ENCODE measurements at places on chromosomes 13 and 19.

DNA sequence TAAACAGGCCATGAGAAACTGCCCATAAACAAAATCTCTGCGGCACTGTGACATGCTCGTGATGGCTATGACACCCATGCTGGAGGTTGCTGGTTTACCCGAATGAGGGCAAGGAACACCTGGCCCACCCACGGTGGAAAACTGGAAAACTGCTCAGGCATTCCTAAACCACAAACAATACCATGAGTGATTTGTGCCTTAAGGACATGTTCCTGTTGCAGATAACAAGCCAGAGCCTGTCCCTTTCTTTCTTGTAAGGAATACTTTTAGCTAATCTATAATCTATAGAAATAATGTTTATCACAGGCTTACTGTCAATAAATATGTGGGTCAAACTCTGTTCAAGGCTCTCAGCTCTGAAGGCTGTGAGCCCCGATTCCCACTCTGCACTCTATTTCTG is 12.1 kb downstream of the ZNF561 start:
- DNase-seq, result no peak

DNA sequence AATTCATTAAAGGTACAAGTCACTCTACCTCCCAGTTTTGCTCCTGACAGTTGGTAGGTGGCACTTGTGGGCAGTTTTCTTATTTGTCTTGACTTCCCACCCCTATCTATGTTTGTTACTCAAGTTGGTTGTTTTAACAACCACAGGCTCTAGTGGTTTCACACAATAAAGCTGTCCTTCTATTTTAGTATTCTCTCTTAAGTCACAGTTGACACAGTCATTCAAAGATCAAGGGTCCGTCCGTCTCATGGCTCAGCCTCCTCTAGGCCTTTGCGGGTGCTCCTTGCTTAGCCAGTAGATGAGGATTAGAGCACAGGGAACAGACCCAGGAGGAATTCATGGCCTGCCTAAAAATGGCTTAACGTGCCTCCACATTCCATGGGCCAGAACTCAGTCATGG is 573.7 kb downstream of the IRS2 start:
- DNase-seq, result no peak

DNA sequence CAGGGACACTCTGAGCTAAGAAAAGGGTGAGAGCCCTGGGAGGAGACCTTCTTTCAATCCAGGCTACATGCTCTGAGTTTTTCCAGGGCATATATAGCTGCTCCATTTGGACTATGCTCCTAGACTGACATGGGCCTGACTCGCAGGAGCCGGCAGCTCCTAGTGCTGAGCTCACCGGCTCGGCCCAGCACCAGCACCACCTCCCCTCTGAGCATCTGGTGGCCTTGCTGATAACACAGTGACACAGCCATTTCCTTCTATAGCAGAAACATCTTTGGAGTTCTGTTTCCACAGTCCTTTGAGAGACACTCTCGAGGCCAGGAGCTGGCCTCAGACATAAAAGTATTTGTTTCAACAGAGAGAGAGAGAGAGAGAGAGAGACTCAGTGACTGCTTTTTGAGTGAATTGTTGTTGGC is 184.9 kb downstream of the TM9SF2 start:
- DNase-seq, result no peak

DNA sequence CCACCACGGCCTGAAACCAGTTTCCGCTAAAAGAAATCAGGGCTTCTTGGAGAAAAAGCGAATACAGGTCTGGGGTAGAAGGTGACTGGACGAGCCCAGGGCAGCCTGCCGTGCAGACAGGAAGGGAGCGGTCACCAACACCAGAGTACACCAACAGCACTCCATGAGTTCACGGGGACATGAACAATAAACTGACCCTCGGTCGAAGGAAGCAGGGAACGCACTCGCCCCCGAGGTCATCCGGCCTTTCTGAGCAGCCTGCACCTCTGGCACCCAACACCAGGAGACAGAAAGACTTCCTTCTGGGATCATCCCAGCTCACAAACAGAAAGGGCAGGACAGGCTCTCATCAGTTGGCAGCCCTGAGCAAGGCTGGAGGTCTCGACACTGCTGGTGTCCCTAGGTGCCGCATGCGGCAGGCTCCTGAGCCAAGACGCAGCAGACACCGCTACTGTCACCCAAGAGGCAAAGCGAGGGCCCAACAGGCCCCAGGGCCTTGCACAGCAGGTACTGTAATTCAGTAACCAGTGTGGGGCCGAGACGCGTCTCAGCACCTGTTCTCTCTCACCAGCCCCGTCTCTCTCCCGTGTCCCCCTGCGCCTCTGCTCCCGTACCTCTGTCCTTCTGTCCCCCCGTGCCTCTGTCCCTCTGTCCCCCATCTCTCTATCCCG is 18.0 kb downstream of the DCUN1D2 start:
- DNase-seq, result no peak

- DNase-seq, result no peak
These were observed 2.3 kb downstream of the SIGLEC10 start for GRCh38 chr19:51415187-51415586.

GRCh38 chr13:91609353-91609752 is 210.9 kb downstream of the GPC5 start:
- DNase-seq, result no peak

- no peak for DNase-seq
These were observed 479 bp downstream of the TMEM150B start for GRCh38 chr19:55324662-55325061.

DNA sequence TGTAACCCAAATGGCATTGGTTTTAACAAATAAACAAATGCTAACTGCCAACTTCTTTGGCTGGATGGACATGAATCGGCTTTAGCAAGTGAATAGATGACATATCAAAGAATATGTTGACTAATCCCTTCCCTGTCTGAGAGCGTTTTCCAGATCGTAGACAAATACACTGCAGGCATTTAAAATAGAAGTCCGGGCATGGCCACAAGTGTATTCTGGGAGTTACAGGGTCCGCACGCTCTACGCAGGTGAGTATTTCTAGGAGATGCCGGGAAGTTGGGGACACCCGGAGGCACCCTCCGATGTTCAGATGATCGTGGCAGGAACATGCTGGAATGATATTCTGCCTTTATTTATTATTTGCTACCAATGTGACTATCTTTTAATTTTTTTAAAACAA is 53.2 kb upstream of the ZNF536 start:
- DNase-seq, result no peak

DNA sequence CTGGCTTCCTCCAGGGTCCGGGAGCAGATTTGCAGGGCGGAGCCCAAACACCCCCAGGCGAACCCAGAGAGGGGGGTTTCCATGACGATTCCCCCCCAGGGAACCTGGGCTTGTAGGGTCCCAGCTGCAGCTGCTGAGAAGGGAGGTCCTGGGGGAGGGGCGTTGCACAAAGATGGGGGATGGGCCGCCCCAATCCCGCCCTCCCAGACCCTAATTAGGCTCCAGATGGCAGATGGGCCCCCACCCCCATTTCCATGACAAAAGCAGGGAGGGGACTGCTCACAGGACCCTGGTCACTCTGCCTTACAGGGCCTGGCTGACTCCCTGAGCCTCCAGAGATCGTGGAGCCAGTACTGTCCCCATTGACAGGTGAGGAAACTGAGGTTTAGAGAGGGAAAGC is 15.2 kb downstream of the ELAVL3 start:
- no peak for DNase-seq

DNA sequence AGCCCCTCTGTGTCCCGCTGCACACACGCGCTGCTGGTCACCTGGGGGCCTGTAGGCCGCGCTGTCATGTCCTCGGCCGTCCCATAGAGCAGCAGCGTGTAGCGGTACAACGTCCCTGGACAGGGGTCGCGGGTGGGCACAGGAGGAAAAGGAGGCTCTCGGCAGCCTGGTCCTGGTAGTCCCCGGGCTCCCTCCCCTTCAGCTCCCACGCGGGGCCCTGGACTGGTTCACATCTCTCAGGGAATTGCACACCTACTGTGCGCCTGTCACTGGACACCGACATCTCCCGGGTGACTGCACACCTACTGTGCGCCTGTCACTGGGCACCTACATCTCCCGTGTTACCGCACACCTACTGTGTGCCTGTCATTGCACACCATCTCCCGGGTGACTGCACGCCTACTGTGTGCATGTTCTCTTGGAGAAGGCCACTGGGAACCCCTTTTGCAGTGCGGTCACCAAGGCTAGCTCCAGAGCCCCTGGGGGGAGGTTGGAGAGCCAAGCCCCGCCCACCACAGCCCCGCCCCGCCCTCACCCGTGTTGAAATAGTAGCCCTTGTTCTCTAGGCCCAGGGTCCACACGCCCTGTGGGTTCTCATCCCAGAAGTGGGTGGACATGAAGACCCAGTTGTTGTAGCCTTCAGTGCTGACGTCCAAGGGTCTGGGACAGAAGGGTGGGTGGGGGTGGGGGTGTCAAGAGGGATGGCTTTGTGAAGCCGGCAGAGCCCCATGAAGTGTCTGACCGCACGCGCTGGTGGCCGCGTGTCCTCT is 3.5 kb upstream of the C19orf25 start:
- DNase-seq, result no peak

DNA sequence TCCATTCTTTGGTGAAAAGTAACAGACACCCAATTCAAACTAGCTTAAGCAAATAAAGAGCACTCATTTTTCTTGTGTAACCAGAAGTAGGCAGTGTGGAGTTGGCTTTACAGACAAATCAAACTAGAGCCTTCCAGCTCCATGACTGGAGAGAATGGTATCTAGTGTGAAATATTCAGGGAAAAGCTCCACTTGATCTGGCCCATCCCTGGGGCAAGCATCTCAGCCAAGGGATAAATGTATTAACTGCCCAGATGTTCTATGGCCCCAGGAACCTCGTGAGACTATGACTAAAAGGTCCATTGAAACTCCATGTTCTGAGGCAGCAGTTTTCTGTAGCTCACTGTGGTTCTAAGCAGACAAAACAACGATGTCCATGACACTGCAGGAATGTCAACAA is 49.9 kb downstream of the TBC1D4 start:
- no peak for DNase-seq

DNA sequence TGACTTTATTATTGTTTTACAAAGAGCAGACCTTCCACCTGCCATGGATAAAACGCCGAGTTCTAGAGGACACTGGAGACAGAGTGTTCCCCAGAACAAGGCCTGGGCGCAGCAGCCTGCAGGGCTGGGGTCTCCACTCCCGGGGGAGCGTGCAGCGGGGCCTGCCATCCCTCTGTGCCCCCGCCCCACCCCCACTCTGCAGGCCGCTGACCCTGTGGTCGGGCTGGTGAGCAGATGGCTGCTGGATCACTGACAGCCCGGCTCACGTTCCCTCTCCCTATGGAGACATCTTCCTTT is 8.6 kb upstream of the PTBP1 start:
- DNase-seq, result no peak

DNA sequence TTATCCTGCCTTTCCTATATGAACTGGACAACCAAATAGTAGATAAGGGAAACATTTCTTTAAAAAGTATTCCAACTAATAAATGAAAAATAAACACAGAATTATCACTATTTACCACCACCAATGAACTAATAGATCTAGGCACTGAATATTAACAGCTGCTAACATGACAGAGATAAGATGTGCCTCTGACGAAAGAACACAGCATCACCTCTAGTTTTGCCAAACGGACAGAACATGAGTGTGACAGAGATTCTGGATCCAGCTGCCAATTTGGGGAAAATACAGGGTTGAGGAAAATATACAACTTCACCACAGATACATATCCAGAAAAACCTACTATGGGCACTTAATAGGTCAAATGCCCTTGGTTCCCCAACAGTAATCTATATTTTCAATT is 18.0 kb downstream of the VPS36 start:
- no peak for DNase-seq

DNA sequence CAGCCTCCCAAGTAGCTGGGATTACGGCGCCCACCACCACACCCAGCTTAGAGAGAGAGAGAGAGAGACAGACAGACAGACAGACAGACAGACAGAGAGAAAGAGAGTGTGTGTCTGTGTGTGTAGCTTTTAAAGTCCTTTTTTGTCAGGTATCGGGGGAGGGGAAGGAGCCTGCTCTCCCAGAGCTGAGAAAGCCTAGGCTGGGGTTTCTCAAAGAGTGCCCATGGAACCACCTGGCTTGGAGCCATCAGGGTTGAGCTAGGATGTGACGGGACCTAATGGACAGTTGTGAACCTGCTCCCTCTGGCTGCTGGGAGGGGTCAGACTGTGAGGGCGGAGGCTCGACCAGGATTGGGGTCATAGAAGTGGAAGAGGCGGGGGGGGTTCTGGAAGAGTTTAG is 16.6 kb downstream of the RFX1 start:
- no peak for DNase-seq

DNA sequence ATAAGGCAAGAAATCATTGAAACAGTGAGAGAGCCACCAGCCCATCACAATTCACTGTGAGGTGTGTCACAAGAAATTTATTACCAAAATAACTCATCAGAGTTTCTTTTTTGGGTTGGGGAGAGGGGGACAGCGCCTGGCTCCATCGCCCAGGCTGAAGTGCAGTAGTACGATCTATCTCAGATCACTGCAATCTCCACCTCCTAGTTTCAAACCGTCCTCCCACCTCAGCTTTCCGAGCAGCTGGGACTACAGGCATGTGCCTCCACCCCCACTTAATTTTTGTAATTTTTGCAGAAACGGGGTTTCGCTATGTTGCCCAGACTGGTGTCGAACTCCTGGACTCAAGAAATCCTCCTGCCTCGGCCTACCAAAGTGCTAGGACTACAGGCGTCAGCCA is 3.6 kb downstream of the IFNL1 start:
- DNase-seq, result no peak

- no peak for DNase-seq
These were observed 2.4 kb downstream of the LIN7B start for GRCh38 chr19:49116544-49116943.

- DNase-seq, result no peak
These were observed 157.5 kb downstream of the TBC1D4 start for GRCh38 chr13:75324413-75324940.

DNA sequence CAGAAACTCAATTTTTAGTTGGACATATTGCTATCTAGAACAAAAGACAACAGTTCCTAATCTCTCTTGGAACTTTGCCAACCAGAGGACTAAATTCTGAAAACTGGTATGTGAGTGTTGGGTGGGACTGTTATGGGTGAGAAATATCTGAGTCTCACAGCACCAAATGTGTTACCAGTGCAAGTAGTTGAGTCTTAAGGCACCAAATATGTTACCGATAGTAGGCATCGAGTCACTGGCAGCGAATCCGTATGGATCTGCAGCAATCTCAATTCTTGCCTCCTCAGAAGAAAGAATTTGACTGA is 575.2 kb downstream of the DACH1 start:
- no peak for DNase-seq

DNA sequence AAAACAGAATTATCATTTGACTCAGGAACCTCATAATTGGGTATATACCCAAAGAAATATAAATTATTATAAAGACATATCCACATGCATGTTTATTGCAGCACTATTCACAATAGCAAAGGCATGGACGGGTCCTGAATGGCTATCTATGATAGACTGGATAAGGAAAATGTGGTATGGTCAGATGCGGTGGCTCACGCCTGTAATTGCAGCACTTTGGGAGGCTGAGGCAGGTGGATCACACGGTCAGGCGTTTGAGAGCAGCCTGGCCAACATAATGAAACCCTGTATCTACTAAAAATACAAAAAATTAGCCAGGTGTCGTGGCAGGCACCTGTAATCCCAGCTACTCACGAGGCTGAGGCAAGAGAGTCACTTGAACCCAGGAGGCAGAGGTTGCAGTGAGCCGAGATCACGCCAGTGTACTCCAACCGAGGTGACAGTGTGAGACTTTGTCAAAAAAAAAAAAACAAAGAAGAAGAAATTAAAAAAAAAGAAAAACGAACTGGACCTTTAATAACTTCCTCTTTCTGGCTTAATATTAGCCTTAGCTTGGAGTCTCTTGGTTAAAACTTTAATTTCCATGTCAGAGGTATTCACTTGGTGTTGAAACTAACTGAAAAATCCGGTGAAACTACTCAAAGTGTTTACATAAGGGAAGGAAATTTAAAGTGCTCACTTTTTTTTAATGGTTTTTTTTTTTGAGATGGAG is 104.4 kb downstream of the ZNF486 start:
- DNase-seq, result no peak
